ENCODE measurements at places on chromosomes 4 and X.

- DNase-seq: peak; percentile 13
These were observed 6.9 kb upstream of the CLOCK start for GRCh38 chr4:55553441-55554201.

DNA sequence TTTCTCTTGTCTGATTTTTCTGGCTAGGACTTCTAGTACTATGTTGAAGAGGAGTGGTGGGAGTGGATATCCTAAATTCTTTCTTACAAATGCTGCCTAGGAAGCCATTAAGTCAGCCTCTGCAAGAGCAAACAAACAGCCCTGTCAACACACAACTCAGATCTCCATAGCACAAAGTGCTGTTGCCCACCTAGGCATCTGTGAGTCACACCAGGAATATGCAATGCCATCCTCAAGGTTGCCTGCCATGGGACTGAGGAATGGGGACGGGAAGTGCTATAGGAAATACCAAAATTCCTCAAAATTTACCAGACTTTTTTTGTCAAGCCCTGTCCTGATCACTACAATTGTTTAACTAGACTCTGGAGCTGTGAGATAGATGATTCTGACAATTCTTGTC, 466.9 kb downstream of the FSTL5 start:
- no peak for DNase-seq

DNA sequence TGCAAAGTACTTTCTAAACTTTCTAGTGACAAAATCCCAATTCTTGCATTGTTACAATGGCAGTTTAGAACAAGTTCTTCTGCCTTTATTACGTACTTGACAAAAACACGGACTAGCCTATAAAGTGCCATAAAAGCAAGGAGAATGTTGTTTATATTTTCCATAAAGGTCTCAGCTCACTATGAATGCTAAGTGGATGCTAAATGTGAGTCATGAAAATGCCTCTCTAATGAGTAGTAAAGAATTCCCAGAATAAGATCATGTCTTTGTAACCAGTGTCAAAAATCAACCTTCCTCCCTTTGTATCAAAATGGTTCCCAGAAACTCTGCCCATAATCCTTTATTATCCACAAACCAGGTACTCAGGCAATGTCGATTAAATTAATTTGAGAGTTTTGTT, 539.8 kb upstream of the SLIT2 start:
- peak; percentile 91 for DNase-seq

DNA sequence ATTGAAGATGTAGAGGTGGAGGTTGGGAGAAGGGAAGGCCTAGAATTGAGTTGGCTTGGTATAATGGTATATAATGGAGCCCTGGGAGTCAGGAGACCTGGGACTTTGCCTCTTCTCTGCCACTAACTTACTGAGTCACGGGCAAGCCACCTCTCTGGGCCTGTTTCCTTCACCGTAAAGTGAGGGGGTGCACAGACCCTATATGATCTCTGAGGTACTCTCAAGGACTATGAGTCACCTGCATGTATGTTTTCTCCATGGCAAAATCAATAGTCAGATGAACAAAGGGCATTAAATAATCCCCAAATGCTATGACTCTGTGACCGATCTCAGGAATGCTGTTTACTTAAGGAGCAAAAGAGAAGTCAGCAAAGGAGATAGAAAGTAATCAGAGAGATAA, 5.1 kb downstream of the P2RY4 start:
- no peak for DNase-seq

- no peak for DNase-seq
These were observed 87.2 kb downstream of the CLDN34 start for GRCh38 chrX:10054396-10054795.

DNA sequence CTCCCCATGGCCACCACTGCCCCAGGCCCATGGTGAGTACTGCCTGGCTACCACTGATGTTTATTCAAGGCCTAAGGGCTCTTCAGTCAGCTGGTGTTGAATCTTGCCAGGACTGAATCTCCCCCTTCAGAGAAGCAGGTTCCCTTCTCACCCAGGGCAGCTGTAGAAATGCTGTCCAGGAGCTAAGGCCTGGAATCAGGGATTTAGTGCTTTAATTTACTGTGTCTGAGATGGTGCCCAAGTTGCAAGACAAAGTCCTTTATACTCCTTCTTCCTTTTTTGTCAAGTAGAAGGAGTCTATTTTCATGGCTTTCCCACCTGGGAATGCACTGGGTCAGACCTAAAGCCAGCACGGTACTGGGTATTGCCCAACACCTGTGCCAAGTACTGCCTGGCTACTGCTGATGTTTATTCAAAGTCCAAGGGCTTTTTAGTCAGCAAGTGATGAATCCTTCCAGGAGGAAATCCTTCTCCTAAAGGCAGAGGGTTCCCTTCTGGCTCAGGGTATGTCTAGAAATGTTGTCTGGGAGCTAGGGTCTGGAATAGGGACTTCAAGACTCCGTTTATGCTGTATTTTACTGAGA, 117.6 kb upstream of the ATOH1 start:
- DNase-seq: no peak

GRCh38 chr4:87838205-87838604, 5.4 kb downstream of the MEPE start:
- DNase-seq: no peak

DNA sequence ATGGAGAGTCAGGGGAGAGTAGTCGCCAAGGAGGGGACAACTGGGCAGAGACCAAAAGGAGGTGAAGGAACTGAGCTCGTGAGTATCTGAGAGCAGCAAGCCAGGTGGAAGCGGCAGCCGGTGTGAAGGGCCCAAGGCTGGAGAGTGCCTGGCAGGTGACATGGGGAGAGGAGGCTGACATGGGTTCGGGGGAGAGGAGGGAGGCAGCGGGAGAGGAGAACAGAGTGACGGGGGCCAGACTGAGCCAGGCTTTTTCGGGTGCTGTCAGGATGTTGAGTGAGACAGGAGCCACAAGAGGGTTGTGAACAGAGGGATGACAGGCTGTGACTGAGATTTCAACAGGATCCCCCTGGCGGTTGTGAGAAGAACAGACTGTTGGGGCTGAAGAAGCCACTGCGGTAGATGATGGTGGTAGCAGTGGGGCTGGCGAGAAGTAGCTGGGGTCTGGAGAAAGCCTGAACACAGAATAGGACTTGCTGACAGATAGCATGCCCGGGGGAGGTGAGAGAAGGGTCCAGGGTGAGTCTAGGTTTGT, 5.7 kb downstream of the ELK1 start:
- peak; percentile 55 for DNase-seq

DNA sequence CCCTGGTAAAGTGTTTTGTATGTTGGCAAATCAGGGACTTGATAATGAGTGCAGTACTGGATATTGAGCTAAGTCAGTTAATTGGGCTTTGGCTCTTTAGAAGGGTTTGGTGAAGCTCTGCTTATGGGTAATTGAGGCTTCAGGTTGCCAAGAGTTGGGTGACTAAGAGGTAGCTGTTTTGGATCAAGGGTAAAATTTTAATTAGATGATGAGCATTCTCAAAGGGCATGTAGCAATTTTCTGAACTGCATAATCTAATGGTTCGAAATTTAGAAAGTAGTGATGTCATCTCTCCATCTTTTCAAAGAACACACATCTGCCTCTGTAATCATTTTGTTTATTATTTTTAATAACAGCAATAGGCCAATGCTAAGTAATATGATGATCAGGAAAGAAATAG, 5.5 kb upstream of the TRIM2 start:
- DNase-seq: no peak

GRCh38 chrX:14095702-14096101, 66.0 kb upstream of the GEMIN8 start:
- DNase-seq: peak; percentile 63

DNA sequence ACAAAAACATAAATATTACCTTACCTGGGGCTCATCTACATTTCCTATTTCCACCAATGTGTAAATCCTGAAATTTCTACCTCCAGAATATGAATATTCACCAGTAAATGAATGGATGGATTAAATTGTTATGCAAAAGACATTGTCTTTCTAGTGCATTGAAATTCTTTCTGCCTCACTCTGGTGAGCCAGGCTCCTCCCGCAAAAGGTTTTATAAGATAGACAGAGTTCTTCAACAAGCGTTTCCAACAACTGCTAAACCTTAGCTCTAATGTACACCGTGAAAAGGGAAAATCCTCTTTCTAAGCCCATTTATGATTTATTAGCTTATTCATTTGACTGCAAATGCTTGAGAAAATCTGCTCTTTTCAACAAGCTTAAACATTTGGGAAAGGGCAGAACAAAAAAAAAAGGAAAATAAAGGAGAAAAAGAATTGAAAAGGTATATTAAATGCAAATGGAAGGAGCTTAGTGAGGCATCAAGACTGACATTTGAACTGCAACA, 72.0 kb downstream of the LDB2 start:
- DNase-seq: no peak

DNA sequence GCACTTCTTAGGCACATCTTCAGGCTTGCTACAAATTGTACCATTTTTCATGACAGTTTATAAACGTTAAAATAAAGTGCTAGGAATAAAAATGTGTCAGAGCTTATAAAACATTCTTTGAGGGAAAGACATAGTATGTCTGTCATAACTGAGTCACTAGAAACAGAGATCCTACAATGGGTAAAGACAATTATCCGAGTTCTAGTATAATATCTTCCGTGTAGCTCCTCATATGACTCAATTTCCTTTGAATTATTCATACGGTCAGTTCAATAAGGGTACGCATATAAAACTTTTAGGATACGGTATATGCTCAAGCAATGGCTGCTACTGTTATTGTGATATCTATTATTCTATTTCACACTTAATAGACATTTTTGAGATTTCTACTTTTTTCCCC, 349.1 kb downstream of the PCDH10 start:
- peak; percentile 14 for DNase-seq

- no peak for DNase-seq
These were observed 1122.9 kb upstream of the PCDH10 start for GRCh38 chr4:132026166-132026565.

- no peak for DNase-seq
These were observed 37.9 kb downstream of the SUPT20HL2 start for GRCh38 chrX:24276015-24276414.

DNA sequence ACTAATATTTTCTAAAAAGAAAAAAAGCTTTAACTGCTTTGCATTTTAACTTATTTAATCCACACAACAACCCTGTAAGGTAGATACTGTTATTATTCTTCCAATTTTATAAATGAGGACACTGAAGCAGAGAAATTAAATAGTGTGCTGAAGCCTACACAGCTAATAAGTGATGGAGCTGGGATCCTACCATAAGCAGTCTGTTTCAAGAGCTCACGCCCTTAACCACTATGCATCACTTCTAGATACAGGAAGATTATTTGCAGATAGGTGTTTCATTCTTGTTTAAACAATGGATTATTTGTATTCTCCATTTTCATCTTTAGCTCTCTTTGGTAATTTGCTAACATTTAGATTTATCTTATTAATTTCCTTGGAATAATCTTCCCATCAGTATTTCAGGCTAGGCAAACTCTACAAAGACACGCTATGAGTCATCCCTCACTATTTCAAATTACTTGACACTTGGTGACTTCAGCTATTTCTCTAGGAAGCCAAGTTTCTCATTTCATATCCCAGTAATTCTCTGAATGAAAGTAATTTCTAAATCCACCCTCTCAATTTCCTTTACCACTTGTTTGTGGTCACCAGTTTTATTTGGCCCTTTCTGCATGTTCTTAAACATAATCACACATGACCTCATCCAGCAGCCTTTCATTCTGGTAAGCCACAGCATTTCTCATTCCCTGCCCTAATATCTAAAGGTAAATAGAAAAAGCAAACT, 67.3 kb downstream of the ASB9 start:
- DNase-seq: peak; percentile 67

Measured in EH (cell line).